ENCODE measurements at places on chromosomes 1 and 21. TPM values are rescaled to one million over a fixed set of nuclear protein-coding genes. Genes with fewer than 3 reads are reported as not detected.

TSPAN1 gene
- total RNA-seq: 3.2 TPM

RAB7B gene
- total RNA-seq: 11.4 TPM

NHLH2 gene
- not detected for total RNA-seq

MTF2 gene
- total RNA-seq: 18.2 TPM

ZFP69B gene
- 2.2 TPM for total RNA-seq

SUSD4 gene
- total RNA-seq: 0.52 TPM

CHI3L1 gene
- total RNA-seq: 34.2 TPM

CRP gene
- 0.32 TPM for total RNA-seq

B3GALT2 gene
- 0.16 TPM for total RNA-seq

HFM1 gene
- 3.0 TPM for total RNA-seq

- no peak for DNase-seq
Measured at GRCh38 chr1:52054496-52055065, 410 bp downstream of the TXNDC12 start.

DNA sequence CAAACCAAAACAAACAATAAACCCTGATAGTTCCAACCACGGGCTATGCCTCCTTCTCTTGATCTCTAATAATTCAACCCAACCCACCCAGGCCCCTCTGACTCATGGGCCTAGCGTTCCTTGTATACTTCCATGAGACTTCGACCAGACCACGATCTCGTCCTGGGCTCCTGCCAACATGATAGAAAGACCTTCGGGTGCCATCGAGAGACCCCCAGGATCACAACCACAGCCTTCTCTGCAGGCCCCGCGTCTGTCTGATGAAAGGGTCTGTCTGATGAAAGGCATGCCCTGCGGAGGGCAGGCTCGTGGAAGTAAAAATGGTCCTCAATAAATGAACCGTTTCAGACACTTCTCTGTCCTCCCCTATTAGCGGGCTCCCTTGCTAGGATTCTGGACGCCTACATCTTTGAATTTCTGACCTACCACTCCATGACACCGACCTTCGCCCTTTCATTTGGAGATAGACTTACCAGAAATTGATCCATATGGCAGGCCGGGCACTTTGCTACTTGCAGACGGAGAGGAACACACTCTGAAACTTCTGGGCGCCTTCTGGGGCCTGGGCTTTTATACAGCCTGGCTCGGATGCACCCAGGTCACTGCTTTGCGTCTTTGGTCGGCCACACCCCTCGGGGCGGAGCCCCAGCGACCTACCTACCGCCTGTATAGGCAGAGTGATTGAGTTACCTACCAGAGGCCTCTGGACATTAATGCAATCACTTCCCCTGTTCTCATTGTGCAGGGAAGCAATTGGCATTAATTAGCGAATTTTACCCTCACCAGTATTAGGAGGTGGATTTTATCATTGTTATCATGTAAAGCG lies 5.3 kb upstream of the KLF18 start:
- no peak for DNase-seq

- no peak for DNase-seq
Measured at GRCh38 chr1:27408151-27408550, 15.7 kb downstream of the GPR3 start.

- no peak for DNase-seq
Measured at GRCh38 chr1:110535985-110536384, 17.0 kb upstream of the KCNA10 start.

GRCh38 chr1:90340606-90341005 lies 345.7 kb downstream of the ZNF326 start:
- DNase-seq: no peak

DNA sequence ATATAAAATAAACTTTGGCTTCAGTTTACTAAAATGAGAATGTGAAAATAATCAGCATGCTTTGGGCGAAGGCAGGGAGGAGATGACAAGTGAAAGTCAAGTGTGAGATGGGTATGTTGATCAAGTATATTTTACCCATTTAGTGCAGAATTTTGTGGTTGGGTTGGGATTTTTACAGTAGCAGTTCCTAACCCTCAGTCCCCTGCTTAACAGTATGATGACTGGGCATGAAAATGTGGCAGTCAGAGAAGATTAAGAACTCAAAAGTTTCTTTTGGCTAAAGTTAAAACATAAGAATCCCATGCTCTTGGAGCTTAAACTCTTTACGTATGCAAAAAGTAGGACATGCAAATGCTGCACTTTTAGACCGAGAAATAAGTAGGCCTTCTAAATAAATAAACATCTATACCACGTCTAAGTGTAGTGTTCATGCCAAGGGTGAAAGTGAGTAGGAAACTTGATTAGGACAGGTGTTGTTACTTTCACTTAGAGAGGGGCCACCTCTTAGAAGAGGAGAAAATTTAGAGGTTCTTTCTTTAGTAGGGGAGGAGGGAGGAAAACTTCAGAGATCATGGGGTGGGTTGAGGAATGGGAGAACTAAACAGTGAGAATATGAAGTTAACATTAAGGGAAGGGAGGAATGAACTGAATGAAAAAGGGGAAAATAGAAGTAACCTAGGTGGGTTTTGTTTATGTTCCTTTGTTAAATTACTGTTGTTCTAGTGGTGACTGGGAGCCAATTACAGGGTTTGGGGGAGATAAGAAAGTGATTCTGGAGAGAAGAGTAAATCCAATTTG lies 127.8 kb downstream of the OSBPL9 start:
- no peak for DNase-seq

DNA sequence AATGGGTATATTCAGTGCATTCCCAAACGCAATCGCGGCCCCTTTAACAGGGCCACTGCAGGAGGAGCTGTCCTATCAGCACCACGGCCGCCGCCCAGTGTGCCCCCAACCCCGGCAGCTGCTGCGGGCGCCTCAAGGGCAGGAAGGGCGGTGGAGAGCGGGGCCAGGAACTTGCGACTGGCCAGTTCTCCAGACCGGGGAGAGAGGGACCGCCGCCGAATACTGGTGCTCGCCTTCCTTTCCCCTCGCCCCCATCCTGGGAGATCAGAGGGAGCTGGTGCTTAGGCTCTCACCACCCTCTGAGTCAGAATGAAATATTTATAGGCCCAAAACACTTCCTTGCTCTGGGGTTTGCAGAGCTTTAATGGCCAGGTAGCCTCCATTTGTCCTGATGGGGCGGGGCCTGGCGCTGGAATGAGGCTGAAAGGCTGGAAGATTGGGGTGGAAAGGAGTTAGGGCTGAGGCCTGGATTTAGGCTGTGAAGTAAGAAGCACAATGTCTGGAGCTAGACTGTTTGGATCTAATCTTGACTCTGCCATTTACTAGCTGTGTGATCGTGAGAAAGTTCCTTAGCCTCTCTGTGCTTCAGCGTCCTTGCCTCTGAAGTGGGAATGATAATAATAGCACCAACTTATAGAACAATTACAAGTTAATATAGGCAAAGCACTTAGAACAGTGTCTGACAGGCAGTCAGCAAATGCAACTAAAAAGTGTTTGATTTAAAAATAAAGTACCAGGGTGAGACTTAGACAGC lies 75.5 kb downstream of the NAV1 start:
- DNase-seq: peak; percentile 81

DNA sequence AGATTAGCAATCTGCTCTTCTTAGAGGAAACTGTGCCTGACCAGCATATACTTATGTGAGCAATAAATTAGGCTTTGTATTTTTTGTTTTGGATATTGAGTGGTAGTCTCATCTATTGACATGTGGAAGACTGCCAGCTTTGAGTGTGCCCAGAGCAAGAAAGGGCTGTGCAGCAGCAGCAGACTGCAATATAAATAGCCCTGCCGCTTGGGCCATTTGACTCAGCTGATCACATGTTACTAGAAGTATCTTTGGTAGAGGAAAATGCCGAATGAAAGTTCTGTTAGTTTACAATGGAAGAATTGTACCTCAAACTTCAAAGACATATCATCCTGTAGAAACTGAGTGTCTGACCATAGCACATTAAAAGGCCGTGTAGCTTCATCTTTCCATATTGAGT lies 9.1 kb upstream of the PSMB2 start:
- no peak for DNase-seq

DNA sequence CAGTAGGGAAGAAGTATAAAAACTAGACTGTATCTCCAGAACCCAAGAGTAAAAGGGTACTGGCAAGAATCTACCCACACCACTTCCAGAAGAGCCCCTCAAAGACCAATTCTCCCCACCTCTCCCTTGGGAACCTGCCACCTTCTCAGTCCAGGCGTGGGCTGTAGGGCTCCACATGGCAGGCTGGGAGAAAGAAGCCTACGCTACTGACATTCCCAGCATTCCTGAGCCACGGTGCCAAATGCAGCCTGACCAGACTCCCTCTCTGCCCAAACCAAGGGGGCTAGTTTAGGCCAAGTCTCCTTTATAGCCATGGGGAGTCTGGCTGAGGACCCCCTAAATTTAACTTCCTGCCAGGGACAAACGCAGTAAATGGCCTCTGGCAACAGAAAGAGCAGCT lies 2.0 kb downstream of the UBE2Q1 start:
- DNase-seq: peak; percentile 55

DNA sequence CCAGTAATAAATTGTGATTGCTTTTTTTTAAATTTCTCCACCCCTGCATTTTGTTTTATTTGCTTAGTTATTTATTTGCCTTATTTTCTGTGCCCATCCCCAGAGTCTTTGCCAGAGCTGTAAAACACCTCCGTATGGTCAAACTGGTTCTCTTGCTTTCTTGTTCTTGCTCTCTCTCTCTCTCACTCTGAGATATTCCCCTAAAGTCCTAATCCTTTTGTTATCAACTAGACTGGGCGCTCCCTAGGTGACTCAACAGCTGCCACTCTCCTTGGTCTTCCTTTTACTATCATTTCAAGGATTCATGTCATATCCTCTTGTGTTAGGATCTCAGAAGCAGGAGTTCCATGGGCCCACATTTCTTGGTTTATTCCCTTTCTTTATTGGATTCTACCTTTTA lies 160.0 kb downstream of the PRDM2 start:
- no peak for DNase-seq

- DNase-seq: no peak
Measured at GRCh38 chr1:182301467-182302198, 90.0 kb downstream of the GLUL start.

DNA sequence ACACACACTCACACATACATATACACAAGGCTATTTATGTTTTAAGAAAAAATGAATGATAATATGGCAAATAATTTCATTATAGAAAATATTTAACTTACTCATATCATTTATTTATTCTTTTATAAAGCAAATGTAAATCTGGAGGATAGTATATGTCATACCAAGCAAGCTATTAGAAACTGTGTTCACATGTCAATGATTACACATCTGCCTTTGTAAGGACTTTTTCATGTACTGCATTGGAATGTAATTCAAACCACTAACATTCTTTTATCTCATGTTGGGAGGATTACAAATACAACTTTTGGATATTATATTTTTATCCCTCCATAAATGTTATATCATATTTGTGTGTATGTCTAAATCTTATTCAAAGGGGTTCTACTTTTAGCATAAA lies 1887.4 kb downstream of the NCAM2 start:
- DNase-seq: no peak

- no peak for DNase-seq
Measured at GRCh38 chr1:207021876-207022596, 10.5 kb downstream of the C1orf116 start.

DNA sequence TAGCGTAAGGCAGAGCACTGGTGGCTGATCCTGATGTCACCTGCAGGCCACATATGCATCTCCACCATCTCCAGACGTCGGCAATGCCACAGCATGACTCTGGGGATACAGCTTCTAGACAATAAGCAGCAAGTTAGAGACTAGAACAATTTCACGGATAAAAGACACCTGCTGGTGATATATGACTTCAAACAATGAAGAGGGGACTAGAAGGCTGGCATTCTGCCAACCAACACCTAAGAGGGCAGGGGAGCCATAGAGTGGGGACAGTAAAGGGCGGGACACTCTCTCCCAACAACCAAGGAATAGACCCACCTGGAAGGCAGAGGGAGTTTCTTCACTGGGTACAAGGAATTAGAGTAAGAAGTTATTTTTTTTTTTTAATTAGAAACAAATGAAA lies 126.7 kb downstream of the SIM2 start:
- DNase-seq: no peak

- DNase-seq: no peak
Measured at GRCh38 chr1:49197081-49197480, 420.4 kb upstream of the BEND5 start.

GRCh38 chr1:119673171-119673940 lies 25.3 kb upstream of the ZNF697 start:
- DNase-seq: no peak

- DNase-seq: no peak
Measured at GRCh38 chr1:168732736-168733135, 3.7 kb upstream of the DPT start.

GRCh38 chr1:59409549-59409948 lies 112.7 kb downstream of the FGGY start:
- DNase-seq: no peak

GRCh38 chr1:174953285-174954072 lies 46.3 kb upstream of the CACYBP start:
- DNase-seq: no peak
